ENCODE measurements at places on chromosomes 1 and 21.

DNA sequence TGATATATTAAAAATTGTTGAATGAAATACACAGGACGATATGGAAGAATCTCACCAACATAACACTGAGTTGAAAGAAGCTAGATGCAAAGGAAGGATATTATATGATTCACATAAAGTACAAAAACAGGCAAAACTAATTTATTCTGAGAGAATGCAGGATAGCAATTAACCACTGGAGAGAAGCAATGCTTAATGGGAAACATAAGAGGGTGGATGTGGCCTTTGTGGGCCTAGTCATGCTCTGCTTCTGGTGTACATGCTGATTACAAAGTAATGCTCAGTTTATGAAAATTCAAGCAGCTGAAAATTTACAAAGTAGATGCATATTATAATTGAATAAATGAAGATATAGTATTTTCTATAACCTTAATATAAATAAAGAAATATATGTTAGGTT lies 326.4 kb upstream of the ADAMTS5 start:
- no peak for DNase-seq

DNA sequence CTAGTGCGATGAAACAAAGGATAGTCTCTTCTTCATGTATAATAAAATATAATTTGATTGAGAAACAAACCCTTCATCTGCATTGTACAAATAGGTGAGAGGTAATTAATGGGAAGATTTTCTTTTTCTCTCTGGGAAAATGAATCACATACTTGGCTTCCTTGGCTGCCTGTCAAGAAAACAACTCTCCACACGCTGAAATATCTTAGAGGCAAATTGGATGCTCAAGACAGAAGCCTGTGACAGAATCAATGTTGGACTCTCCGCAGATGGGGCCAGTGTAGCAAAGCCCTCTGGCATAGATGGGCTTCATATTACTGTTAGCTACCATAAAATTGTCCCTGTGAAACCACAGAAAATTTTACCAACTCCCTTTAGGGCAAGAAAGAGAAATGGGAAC lies 186.6 kb downstream of the GRIK1 start:
- DNase-seq: no peak

- no peak for DNase-seq
These were observed 1418.8 kb downstream of the MRPL39 start for GRCh38 chr21:24188506-24188905.

DNA sequence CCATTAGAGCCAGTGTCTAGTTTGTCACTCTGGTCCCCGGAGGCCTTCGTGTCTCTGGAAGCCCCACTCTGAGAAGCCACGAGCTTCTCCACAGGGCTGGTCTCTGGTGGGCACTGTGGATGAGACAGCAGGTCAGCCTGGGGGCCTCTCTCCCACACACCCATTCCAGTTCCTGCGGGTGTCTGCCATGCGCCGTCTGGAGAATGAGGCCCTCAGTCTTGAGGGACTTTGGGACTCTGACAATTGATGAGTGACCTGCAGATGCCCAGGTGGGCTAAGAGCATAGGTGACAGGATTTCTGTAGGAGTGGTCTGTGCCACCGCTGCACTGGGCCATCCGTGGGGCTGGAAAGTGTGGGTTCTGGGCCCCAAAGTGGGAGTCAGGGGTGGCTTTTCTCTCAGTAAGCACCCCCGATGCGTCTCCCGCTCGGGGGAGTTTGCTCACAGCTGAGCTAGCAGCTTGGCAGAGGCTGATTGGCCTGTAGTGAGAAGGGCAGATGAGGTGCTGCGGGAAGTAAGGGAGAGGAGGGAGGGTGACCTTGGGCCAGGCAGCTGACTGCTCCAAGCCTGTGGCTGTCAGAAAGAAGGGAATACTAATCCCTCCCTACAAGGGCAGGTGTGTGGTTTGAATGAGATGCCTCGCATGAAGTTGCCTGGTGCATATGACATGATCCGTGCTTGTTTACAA lies 26.4 kb downstream of the LHX4 start:
- no peak for DNase-seq

DNA sequence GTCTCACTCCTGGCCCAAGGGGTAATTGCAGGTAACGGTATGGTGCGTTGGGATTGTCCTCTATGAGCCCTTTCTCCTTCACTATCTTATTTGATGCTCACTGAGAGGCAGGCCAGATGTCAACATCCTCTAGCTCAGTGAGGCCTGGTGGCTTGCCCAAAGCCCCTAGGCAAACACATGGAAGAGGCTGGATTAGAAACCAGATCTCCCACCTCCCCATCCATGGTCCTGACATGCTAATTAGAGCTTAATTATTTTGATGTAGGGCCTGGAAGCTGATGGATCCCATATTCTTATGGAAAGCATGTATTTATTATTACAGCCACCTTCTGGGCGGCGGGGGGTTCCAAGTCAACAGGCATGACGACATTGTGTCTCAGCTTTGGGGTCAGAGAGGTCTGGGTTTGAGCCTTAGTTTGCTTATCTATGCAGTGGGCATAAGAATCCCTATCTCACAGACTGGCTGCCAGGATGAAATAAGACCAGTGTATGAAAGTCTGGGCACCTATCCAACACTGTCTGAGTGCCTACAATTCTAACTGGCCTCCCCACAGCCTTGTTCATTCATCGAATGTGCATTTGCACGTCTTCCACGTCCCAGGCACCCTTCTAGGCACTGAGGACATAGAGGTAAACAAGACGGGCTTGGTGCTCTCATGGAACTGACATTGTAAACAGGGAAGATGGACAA lies 6.2 kb downstream of the SMPDL3B start:
- no peak for DNase-seq

- DNase-seq: no peak
These were observed 89.6 kb downstream of the C1orf94 start for GRCh38 chr1:34266127-34266951.

DNA sequence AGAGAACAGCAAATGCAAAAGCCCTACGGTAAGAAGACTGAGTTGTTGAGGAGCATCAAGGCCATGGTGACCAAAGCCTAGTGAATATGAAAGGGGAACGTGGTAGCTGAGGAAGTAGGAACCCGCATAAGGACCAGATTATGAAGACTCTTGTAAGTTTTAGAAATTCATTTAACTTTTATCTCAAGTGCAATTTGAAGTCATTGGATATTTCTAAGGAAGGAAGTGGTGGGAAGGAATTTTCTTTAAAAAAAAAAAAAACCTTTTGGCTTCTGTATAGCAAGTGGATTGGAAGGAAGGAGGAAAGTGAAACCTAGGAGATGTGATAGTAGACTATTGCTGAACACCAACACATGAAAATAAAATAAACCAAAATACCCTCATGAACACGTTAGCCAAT lies 119.0 kb downstream of the TNFSF18 start:
- DNase-seq: no peak

DNA sequence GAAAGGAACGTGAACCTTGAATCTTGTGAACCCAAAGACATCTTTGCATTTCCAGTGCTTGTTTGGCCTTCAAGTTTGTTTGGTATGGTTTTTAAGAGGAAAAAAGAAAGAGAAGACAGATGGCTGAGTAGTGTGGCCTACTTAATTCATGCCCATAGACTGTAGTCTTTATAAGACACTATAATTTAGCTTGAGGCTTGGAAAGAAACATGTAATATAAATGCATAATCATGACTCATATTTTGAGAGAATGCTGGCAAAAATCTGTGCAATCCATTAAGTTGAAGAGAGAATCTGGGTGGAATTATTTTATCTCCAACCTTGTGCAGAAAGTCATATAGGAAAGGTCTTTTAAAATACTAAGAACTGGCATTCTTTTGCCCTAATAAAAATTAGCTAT lies 179.3 kb downstream of the SIPA1L2 start:
- no peak for DNase-seq

GRCh38 chr1:71438626-71439025 lies 357.8 kb upstream of the ZRANB2 start:
- no peak for DNase-seq

GRCh38 chr1:95551201-95551600 lies 317.2 kb downstream of the RWDD3 start:
- no peak for DNase-seq

DNA sequence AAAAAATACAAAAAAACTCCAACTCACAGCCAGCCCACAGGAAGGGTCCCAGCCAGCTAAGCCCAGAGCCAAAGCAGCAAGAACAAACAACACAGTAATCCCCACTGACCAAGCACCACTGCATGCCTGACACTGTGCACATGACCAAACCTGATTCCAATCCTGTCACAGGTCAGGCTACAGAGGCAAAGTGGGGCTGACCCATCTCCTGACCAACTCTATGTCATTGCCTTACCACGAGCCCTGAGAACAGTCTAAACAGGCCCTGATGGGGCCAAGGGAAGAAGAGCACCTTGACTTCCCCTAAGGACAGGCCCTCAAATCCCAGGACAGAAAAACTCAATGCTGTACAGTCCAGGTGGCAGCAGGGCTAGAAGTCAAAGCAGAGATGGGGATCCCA lies 2.4 kb downstream of the LSS start:
- DNase-seq: no peak

- DNase-seq: peak; percentile 72
These were observed 648 bp downstream of the S100PBP start for GRCh38 chr1:32817815-32818786.

DNA sequence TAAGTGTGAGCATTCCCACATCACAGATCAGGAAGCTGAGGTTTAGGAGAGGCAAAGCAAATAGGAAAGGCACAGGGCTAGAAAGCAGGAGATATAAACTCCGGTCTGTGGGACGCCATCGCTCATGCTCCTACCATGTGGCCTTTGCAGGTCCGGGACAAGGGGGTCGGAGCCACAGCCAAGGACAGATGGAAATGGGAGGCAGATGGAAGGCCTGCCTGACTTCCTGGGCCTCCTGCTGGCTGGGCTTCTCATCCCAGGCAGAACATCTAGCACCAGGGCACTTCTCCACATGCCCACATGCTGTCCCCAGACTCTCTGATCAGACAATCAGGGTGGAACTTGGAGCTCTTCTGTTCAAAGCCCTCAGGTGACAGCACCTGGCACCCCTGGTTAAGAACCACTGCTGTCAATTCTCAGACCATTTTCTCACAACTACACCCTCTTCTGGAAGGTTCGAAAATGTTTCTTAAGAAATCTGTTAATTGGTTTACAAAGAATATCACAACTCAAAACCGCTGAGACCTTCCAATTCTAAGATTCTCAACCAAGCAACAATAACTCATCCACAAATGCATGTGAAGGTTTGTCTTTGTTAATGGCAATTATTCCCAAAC lies 173.3 kb upstream of the EDN2 start:
- peak; percentile 48 for DNase-seq

DNA sequence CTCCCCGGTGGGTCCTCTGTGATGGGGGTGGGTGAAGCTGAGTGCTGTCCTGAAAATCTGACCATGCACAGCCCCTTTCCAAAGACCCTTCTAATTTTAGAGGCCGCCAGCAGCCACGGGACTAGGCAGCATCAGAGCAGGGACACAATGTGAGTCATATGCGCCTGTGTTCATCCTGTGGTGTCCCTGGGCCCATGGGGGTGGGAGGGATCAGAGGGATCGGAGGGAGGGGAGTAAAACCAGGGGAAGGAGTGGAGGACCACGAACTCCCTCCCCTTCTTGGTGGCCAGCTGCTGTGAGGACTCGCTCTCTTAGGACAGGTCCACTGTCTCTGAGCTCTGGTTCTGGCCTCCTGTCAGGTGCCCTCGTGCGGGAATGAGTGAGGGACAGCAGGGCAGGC lies 61.5 kb downstream of the ADARB1 start:
- no peak for DNase-seq

DNA sequence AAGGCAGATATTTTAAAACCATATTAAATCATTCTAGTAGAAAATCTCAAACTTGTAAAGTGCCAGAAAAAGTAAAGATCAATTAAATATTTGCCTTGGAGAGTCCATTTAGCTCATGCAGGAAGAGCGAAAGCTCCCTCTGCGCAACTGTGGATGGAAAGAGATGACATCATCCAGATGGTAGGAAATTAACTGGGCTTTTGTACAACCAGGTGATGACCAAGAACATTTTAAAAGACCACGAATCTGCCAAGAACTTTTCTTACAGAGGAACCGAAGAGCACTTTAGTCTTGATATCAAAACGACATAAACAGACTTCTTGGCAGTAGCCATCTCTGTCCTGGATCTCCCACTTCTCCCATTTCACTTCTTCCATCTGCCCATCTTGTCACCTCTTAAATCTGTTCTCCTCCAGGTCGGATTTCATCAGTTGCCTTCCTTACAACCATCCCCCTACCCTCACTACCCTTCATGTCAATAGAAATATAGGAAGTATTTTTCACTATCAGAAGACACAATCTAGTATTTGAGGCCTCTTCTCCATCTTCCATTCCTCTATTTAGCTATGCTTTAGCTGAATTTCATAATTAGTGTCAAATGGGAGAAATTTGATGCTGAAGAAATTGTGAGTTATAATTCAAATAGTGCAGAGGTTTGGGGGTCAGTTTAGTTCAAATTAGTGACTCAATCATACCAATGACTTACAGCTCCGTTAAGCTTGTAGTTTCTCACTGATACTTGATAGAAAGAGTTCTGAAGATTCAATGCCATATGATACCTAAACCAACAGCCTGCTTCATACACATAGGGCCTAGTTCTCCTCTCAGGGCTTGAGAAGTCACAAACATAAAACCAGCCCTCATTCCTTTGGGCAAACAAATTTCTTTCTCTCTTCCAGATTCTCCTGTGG lies 22.0 kb upstream of the DNASE2B start:
- DNase-seq: no peak

- DNase-seq: no peak
These were observed 663.7 kb downstream of the PTPRC start for GRCh38 chr1:199302554-199302953.

Measured in activated CD8-positive, alpha-beta memory T cell treated with anti-CD3 and anti-CD28 coated beads, Interleukin-2, amount 50 U/mL, for 48 hours (primary cell).